HT1080 (cell line): ENCODE measurements at places on chromosomes 2 and 18.

DNA sequence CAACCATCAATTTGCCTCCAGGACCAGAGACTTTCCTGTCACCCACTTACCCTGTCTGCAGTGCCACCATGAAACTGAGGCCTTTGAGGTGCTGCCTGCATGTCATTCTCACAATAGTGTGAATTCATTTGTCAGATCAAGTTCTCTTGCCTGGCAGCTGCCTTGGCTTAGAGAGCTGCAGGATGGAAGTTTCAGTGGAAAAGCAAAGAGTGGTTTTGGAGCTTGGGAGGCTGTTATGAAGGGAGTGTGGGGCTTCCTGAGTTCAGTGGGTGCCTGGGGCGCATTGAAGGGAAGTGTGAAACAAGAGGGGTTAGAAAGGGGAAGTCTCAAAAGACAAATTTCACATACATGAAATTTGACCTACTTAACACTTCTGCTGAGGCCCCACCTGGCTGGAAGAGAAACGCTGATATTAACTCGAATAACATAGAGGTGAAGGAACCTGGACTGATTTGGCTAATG lies 7.9 kb upstream of the LBH start:
- DNase-seq: no peak

- DNase-seq: no peak
Observed at GRCh38 chr2:173755798-173756197, 209.4 kb downstream of the SP3 start.

DNA sequence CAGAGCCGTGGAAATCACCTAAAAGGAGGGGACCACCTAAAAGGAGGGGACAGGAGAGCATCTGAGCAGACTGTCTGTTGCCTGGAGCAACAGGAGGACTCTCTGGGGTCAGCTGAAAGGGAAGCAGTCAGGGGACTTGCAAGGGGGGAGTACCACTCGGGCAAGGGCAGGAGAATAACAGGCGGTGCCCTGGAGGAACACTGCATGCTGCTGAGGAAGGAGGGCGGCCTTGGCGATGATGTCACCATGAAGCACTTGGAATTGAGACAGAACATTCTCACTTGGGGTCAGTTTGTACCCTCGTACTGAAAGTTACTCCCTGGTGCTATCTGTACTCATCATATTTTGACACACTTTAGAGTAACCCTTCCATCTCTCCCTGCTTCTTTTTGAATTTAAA lies 18.4 kb downstream of the SIX3 start:
- DNase-seq: no peak

DNA sequence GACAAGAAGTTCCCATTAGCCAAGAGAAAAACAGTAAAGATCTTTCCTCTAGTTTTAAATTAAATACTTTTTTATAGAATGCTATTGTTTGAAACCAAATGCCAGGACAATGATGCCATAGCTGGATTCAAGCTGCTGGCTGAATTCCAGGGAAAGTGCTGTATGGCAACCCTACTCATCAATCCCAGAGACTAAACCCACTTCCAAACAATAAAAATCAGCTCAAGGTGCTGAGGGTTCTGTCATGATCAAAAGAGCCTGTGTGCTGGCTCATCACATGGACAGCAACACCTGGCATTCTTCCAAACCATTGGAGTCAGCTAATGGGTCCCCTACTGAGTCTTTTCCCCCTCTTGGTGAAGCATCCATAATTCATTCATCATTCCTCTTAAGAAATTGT lies 53.7 kb upstream of the PARD3B start:
- DNase-seq: peak; percentile 82

GRCh38 chr2:62208074-62208757 lies 12.3 kb downstream of the B3GNT2 start:
- no peak for DNase-seq

DNA sequence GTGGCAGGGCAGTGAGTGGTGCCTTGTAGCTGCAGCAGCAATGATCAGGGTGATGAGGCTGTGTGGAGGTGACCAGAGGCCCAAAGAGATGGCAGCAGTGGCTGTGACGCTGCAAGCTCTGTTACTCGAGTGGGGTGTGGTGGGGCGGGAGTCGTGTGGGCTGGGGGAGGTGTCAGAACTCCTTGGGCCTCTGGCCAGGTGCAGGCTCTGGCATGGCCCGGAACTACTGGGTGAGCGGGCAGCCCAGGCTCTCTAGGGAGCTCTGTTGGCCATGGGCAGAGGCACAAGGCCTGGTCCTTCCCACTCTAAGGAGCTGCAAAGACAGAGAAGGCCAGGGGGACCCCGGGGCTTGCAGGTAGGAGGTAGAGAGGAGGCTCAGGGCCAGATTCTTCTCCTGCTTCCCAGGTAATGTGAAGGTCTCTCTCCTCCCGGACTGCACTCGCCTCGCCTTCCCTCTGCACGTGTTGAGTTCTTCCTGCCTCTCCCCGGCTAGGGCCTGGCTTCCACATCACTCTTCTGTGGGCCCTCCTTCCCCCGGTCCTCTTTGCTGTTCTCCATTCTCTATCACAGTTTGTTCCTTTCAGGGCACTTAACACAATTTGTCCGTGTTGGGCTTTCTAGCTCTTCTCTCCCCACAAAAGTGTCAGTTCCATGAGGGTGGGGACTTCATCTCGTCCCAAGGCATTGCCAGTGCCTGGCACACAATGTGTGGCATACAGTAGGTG lies 114.8 kb downstream of the MCFD2 start:
- DNase-seq: no peak

DNA sequence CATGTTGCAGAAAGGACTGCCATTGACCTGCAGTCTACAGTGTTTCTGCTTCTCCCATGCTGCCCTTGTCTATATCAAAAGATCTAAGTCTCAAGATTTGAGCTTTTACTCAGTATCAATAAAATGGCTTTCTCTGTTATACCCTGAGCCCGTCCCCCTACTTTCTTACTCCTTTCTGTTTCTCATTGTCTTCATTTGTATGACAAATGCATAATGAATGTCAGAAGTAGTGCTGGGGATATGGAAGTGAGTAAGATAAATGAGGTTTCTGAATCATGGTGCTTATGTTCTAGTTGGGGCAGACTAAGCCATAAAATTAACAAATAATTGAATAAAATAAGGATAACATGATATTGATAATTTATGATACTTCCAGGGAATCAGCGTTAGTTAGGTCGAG lies 128.6 kb downstream of the PARD3B start:
- DNase-seq: peak; percentile 85

DNA sequence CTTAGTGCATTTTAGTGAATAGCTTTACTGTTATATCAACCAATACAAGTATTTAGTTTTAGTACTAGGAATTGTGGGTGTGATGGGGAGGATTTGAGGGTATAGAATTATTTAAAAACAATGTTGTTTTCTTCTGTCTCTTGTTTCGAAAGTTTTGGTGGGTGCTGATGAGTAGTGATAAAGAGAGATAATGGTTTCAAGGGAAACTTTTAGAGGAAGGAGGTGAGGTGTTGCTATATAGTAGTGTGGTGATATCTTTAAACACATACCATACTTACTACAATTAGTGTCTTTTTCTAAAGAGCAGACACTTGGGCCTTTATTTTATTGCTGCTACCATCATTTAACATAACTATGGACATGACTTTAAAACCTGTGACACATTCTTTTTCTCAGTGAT lies 10.5 kb downstream of the IMPACT start:
- DNase-seq: no peak

GRCh38 chr2:10080536-10081304 lies 509 bp upstream of the CYS1 start:
- no peak for DNase-seq

GRCh38 chr18:75364512-75365253 lies 62.8 kb downstream of the SMIM21 start:
- no peak for DNase-seq

DNA sequence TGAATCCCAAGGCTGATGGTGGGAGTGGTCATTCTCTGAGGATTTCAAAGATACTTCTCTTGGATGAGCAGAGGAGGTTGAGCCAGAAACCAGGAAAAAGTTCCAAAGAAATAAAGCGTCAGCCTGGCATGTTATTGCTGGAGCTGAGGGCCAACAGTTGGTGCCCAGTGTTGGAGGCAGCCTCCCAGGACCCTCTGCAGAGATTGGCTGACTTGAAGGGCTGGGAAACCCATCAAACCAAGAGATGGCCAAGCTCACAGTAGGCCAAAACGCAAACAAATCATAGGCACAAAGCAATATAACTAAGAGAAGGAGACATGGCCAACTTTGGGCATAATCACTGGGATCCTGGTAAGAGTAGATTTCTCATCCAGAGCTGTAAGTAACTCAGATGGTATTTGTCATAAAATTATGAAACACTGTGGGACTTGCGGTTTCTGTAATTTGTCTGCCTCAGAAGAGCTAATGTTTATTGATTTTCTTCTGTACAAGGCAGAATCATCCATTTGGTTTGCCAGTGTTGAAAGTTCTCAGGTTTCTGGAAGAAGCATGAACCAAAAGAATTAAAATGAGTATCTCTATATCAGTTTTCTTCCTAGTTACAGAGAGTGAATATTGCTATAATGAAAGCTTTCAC lies 108.3 kb downstream of the ATL2 start:
- DNase-seq: peak; percentile 57

DNA sequence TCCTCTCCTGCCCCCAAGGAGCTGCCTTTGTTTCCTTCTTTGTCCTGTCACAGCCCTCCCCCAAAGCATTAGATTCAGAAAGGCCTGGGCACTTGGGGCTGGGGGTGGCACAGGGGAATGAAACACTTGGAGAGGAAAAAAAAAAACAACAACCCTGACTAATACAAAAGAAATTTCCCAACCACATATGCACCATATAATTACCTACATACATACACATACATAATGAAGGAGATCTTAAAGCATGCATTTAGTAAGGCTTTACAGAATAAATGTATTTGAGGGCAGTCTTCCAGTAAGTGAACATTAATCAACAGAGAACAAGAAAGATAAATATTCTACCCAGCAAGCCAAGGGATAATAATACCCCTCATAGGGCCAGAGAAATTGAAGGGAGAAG lies 70.0 kb upstream of the PPP1CB start:
- peak; percentile 60 for DNase-seq

DNA sequence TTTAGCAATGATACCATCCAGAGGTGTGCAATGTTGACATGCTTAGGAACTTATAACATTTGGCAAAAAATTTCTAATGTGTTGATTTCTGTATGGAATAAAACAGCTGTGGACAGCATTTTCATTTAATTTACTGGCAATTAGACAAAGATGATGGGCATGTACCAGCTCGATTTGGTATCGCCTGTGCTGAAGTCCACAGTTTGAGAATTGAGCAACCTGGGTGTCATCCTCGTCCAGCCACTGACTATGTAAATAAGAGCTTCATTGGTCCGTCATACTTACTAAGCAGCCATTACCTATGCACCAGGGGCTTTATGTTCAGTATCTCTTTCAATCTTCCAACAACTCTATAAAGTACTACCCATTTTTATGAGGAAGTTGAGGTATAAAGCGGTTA lies 24.6 kb upstream of the ACAA2 start:
- no peak for DNase-seq

- DNase-seq: no peak
Observed at GRCh38 chr2:217409949-217410680, 550.3 kb upstream of the TNP1 start.

- no peak for DNase-seq
Observed at GRCh38 chr18:31506024-31506742, 8.2 kb downstream of the DSG2 start.

- DNase-seq: no peak
Observed at GRCh38 chr2:225632351-225632750, 232.8 kb downstream of the NYAP2 start.

DNA sequence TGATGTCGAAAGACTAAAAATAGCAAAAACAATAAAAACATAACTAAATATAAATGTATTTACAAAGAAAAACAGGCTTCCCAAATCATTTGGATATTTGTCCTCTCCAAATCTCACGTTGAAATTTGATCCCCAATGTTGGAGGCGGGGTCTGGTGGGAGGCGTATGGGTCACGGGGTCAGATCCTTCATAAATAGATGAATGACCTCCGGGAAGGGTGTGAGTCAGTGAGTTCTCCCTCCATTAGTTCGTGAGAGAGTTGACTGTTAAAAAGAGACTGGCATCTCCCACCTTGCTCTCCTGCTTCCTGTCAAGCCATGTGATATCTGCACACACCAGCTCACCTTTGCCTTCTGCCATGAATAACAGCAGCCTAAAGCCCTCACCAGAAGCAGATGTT lies 703.0 kb downstream of the TMEM182 start:
- peak; percentile 7 for DNase-seq

DNA sequence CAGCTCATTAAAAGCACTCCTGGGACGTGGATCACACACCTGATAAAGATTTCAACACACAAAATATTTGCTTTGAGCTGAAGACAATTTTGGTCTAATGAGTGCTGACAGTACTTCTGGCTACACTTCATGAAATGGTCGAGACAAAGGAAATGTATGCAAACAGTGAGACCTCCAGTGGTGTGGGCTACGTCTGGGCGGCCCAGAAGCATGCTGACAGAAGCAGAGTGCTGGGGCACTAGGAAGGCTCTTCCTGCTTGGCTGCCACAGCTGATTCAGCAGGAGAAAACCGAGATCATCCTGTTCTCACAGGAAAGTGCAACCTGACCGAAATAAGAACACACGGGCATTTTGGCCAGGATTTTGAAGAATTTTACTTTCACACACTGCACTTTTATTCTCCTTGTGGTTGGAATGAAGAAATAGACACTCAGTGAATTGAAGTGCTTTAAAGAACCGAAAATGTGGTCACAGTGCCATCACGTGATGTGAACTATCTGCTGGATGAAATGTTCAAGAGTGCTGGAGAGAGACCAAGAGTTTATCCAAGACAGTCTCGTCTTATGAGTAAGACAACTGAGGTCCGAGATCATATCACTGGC lies 149.5 kb downstream of the CCBE1 start:
- peak; percentile 73 for DNase-seq

DNA sequence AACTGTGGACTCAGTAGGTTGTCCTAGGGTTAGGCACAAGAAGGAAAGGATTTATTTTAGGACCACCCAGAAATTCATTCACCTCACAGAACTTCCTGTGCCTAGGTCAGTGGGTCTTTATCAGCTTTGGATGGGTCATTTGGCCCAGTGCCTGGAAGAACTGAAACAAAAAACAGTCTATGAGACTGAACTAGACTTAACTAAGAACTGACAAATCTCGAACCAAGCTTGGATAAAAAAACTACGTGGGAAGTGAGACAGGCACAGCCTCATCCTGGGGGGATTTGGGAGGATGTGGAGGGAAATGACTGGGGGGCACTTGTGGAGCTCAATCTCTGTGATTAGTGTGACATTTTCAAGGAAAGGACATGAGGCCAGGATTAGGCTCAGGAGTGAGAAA lies 2.3 kb upstream of the OST4 start:
- no peak for DNase-seq

DNA sequence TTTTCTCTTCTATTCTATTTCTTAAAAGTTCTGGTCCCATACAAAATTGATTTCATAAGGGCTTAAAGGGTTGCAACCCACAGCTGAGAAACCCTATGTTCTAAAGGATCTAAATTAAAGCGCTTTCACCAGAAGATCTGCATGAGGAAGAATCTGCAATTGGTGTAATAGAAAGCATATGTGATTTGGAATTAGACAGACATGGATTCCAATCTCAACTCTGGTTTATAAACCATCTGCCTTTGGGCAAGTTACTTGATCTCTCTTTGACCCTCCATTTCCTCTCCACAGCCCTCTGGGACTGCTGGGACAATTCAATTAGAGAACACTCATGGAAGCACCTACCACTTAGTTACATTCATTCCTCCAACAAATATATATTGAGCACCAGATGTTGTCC lies 178.7 kb downstream of the ANTXR1 start:
- DNase-seq: no peak
